ENCODE measurements at places on chromosomes 7 and 10.

DNA sequence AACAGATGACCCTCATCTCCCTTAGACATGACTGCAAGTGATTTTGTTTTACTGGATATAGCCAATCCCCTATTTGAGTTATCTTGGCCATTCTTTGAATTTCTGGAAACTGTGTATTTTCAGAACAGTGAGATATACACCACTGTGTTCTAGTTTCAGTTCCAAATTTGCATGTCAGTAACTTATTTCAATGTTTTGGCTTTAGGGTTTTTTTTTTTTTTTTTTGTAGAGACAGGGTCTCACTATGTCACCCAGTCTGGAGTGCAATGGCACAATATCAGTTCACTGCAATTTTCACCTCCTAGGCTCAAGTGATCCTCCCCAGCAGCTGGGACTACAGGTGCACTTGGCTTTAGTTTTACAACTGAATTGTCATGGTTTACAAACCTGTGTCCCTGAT lies 67.2 kb downstream of the ATAD1 start:
- no peak for DNase-seq

GRCh38 chr10:11871466-11871865 lies 48.3 kb downstream of the PROSER2 start:
- DNase-seq, result no peak

DNA sequence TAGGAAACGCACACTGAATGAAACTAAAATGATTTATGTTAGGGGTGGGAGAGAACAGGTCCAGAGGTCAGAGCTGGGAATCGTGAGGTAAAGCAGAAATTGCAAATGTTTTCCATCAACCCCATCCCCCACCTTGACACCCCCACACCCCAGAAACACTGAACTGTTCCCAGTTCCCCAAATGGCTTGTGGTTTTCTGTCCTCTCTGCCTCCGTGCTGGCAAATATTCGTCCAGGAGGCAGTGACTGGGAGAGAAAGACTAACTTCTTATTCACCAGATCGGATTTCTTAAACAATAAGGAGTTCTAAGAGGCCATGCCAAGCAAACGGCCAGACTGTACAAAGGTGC lies 730 bp upstream of the RASSF4 start:
- no peak for DNase-seq

GRCh38 chr10:14952851-14953423 lies 959 bp downstream of the DCLRE1C start:
- DNase-seq, result no peak

DNA sequence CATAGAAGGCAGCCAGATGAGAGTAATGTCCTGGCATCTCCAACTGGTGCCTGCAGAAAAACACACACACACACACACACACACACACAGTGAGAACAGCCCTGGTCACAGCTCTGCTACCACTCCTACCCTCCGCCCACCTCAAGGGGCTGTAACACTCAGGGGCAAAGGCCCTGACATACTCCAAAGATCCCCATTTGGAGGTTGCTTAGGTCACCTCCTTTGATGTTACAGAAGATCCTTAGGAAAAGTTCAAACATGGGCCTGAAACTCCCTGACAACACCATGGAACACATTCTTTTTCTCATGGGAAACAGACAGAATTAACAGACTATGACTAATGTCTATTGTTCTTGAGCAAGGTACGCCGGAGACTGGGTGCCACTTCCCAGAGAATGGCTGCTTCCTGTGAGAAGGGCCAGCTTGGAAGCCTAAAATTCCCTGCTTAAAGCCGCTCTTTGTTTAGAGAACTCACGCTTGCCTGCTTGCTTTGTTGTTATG lies 27.7 kb downstream of the DENND11 start:
- DNase-seq, result no peak

- DNase-seq, result no peak
These were observed 462.3 kb upstream of the POT1 start for GRCh38 chr7:125391921-125392320.

GRCh38 chr7:87715545-87715944 lies 87.3 kb downstream of the RUNDC3B start:
- DNase-seq, result no peak

DNA sequence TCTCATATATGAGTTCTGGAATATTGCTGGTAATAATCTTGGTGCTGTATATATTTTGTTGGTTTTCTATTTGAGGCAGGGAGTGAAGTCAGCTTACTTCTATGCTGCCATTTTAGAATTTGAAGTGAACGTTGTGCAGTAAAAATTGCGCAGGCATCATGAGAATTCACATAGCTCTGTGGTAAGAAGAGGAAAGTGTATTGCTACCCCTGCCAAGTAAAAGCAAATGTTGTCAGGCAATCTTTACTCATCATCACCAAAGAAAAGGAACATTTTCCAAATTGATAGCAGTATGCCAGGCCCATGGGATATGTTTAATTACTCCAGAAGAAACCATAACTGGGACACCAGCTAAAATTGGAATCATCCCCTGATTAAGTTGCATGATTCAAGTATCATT lies 13.4 kb downstream of the FEZF1 start:
- no peak for DNase-seq

- no peak for DNase-seq
These were observed 122.5 kb upstream of the PITRM1 start for GRCh38 chr10:3294919-3295581.

- DNase-seq, result no peak
These were observed 31.9 kb downstream of the RBM17 start for GRCh38 chr10:6120691-6121090.
